ENCODE measurements at places on chromosomes 7 and 10.

- DNase-seq: no peak
Observed at GRCh38 chr7:12623223-12623622, 52.7 kb downstream of the SCIN start.

DNA sequence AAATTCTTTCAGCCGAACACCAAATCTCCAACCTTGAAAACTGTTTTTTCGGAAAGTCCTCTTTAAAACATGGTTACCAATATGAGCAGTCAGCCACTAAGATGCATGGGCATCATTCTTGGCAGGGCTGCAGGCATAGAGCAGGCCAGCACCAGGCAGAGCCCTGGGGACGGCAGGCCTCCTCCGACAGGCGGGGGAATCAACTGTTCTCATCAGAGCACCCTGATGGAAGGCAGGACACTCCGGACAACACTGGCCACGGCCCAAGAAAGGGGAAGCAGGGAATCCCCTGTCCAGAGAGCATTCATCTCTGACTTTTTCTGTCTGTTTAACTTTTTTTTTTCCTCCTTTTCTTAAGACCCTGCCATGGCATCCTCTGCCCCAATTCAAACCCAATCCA, 1.4 kb upstream of the NOS3 start:
- DNase-seq: no peak

DNA sequence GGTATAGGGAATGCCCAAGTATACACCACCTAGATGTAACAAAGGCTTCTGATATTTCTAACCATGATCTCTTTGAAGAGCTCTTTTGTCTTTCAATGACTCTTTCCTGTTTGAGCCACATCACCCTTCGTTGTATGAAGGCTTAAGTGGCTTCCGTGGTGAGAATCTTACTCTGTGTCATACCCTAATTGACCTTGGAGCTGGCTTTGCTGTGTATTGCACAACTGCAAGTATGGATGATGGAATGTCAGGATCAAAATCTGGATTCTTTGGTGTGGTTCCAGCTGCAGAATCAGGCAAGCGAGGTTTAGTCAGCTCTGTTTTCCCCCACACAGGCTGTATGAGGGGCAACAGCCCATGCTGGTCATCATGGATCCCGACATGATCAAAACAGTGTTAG, 16.0 kb downstream of the CYP3A43 start:
- no peak for DNase-seq

GRCh38 chr10:123678376-123678775, 12.2 kb downstream of the GPR26 start:
- peak; percentile 52 for DNase-seq

DNA sequence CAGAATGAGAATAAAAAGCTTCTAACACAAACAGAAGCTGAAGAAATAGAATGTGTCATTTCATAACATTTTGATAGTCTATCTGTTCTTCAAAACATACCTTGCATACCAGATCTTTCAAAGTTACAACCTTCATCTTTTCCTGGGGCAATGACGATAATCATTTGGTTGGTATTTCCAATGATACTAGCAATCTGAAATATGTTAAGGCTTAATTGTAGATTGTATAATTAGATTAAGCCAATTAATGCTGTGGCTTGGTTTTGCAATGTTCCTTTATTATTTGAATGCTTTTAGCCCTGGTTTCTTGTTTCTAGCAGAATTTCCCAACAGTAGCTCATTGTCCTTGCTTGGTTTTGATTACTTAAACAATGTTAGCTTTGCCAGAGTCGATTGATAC, 84.6 kb downstream of the CABCOCO1 start:
- no peak for DNase-seq

GRCh38 chr10:112658900-112659638, 212.1 kb downstream of the VTI1A start:
- no peak for DNase-seq
